Activated naive CD8-positive, alpha-beta T cell treated with anti-CD3 and anti-CD28 coated beads, Interleukin-2, amount 50 U/mL, for 24 hours (primary cell): ENCODE measurements at places on chromosomes 2 and 18.

DNA sequence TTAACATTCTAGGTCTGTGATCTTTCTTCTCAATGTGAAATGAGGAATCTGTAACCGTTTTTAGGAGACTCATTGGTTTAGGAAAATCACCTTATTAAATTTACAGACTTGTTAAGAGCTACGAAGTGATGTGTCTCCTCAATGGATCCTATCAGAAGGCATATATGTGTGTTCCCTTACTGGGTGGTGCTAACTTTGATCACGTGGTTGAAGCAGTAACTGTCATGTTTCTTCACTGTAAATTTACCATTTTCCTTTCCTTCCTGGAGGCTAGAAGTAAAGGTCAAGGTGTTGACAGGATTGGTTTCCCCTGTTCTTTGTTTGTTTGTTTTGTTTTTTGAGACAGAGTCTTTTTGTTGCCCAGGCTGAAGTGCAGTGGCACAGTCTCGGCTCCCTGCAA is 1.4 kb upstream of the MTHFD2 start:
- no peak for DNase-seq

DNA sequence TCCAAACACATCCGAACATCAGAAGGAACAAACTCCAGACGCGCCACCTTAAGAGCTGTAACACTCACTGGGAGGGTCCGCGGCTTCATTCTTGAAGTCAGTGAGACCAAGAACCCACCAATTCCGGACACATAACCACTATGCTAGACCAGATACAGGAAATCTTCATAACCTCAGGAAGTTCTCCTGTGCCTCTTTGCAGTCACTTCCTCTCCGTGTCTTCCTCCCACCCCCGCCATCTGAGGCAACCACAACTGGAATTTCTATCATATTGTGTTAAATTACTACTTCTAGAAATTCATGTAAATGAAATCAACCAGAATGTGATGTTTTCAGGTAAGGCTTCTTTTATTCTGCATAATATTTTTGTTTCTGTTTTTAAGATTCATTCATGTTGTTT is 631.0 kb upstream of the NXPH2 start:
- no peak for DNase-seq

DNA sequence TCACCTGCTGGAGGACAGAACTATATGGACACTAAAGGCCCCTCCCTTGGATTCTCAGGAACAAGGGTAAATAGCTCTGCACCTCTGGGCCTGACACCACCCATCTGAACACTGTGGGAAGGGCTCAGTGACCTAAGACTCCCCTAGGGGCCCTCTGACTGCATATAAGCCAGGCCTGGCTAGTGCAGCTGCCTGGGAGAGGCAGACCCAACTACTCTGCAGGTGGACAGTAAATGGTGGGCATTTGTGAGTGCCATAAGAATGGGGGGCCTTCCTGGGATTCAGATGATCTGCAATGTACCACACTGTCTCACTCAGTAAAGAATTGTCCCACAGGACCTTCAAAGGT is 11.2 kb upstream of the WIPF1 start:
- no peak for DNase-seq

DNA sequence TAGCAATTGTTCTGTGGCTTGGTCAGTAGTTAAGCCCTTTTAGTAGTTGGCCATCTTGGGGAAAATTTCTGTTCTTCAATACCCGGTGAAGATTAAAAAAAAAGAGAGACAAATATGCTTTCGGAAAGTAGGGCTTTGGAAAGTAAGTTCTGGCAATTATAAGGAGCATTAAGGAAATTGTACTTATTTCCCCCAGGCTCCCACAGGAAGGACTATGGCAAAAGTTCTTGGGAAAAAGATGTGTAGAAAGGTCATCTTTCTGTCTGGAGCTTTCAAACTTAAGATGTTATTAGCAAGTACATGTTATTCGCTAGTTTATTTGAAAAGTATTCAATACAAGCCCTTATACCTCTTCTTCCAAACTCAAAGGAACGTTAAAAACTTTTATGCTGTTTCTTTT is 144.5 kb downstream of the MTX2 start:
- no peak for DNase-seq

GRCh38 chr2:68722712-68723111 is 11.9 kb upstream of the ARHGAP25 start:
- no peak for DNase-seq

DNA sequence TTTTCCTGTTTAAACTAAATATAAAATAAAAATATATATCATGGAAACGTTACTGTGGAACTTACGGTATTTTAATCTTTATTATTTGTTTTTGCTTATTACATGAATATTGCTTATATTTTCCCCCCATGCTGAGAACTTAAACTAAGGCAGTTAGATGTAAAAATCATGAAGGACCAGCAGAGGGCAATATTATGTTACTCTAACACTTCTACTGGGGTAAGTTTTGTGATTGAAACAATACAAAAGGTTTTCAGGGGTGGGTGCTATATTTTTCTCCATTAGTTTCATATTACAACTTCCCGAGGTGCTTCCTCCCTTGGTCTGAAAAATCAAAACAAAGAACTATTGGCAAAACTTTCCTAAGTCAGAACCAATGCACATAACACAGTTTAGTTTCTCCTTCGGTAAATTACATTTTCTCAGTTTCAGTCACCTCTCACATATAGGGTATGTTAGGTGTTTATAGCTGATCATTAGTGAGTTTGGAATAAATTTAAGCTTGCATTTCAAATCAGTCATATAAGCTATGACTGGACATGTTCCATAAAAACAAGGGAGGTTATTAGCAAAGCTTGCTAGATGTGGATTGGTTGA is 54.8 kb downstream of the ZNF407 start:
- no peak for DNase-seq

GRCh38 chr2:132390076-132390475 is 26.5 kb upstream of the GPR39 start:
- DNase-seq, result no peak
